ENCODE measurements at places on chromosomes 16 and 17. TPM values are rescaled to one million over a fixed set of nuclear protein-coding genes. Genes with fewer than 3 reads are reported as not detected.

The PRAC1 gene
- total RNA-seq = not detected

The KCNJ2 gene
- total RNA-seq = 33.5 TPM

The IRX3 gene
- 70.2 TPM for total RNA-seq

The OTOP3 gene
- not detected for total RNA-seq

The CTRB2 gene
- not detected for total RNA-seq

The SLFN12L gene
- total RNA-seq = 0.92 TPM

The ZCCHC14 gene
- 20.5 TPM for total RNA-seq

The SERPINF2 gene
- total RNA-seq = 1.2 TPM

The TP53TG3C gene
- not detected for total RNA-seq

The FOXC2 gene
- 2.6 TPM for total RNA-seq

The MT3 gene
- total RNA-seq = 3.0 TPM

The TMEM92 gene
- not detected for total RNA-seq

The PMFBP1 gene
- 0.08 TPM for total RNA-seq

The GPR139 gene
- total RNA-seq = not detected

The TEX14 gene
- 0.32 TPM for total RNA-seq

The MGAT5B gene
- 0.13 TPM for total RNA-seq

The CLEC18A gene
- 0.13 TPM for total RNA-seq

The RAB11FIP4 gene
- total RNA-seq = 4.9 TPM

The PLK1 gene
- total RNA-seq = 0.54 TPM

All from cardiac septum (tissue), 1 donor.